ENCODE measurements at places on chromosomes 4 and X.

GRCh38 chr4:14934704-14935390, 67.4 kb upstream of the CPEB2 start:
- DNase-seq: no peak

GRCh38 chr4:139774759-139775487, 109.3 kb downstream of the MGST2 start:
- DNase-seq: no peak

- no peak for DNase-seq
Observed at GRCh38 chr4:77465271-77465670, 140.3 kb upstream of the CXCL13 start.

GRCh38 chrX:981791-982626, 230.4 kb downstream of the CRLF2 start:
- no peak for DNase-seq

DNA sequence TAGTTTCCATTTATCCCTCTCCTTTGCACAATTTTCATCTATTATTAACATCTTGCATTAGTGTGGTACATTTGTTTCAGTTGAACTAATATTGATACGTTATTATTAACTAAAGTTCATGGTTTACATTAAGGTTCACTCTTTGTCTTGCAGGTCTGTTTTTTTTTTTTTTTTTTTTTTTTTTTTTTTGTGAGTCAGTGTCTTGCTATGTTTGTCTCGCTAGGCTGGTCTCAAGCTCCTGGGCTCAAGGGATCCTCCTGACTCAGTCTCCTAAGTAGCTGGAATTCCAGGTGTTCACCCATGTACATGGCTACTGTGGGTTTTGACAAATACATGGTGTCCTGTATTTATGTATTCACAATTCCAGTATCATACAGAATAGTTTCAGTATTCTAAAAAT, 6.8 kb downstream of the TBC1D19 start:
- no peak for DNase-seq

GRCh38 chr4:164508771-164509170, 245.2 kb upstream of the SMIM31 start:
- no peak for DNase-seq

- DNase-seq: no peak
Observed at GRCh38 chr4:106676173-106676921, 307.8 kb upstream of the GIMD1 start.

- no peak for DNase-seq
Observed at GRCh38 chr4:183986971-183987946, 82.2 kb downstream of the STOX2 start.

DNA sequence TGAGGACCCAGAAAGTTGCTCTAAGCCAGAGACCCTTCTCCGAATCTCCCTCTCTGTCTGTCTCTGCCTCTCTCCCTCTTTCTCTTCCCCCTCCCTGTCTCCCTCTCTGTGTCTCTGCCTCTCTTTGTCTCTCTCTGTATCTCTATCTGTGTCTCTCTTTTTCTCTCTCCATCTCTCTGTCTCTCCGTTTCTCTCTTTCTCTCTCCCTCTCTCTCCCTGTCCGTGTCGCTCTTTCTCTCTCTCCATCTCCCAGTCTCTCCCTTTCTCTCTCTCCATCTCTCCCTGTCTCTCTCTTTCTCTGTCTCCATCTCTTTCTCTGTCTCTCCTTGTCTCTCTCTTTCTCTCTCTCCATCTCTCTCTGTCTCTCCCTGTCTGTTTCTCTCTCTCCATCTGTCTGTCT, 2.6 kb upstream of the SHOX start:
- DNase-seq: no peak

- no peak for DNase-seq
Observed at GRCh38 chrX:111467896-111468295, 43.5 kb upstream of the SERTM2 start.

GRCh38 chrX:40030205-40030604, 67.6 kb downstream of the BCOR start:
- no peak for DNase-seq

DNA sequence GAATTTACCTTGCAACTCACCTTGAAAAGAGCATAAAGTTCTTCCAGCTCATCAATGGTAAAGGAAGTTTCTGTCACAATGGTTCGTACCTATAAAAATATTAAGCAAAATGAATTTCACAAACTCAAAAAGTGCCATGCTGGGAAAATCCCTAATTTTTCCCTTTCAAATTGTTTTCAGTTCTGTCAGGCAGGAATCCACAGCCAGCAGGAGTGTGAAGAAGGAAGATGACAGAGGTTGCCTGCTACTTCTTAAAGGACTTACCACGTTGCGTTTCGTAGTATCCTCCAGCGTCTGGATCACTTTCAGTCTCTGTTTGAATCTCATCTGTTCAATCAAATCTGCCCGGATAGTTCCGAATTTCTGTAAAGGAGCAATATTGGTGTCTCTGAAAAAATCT, 70.3 kb upstream of the UCP1 start:
- no peak for DNase-seq

DNA sequence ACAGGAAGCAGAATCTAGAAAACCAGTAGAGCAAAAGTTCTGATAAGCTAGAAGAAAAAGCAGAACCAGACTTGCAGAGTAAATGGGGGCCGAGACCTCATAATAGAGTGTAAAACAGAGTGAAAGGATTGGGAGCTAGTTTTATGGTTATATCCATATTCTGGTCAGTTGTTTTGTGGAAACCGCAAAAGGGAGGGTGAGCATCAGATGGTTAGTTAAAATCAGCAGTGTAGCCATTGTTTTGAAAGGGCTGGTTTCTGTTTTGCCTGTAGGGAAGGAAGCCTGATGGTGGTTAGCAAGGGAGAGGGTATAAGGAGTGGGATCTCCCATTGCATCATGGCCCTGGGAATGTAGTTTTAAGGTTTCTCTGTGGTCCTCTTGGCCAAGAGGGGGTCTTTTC, 17.2 kb upstream of the CCNI start:
- no peak for DNase-seq

DNA sequence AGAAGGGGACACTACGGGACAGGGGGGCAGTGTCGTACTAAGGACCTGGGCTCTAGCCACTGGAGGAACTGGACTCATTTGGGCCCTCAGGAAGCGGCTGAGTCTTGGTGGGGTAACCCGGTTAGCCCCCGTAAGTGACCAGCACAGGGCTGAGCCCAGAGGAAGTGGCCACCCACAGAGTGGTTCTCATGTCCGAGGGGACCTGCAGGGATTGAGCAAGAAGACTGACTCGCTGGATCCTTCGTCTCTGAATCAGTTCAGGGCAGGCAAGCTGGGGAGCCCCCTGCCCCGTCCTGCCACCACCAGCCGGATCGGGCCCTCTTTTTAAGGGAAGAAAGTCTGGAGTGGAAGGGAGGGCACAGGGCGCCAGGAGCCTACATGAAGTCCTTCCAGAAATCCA, 719 bp upstream of the BGN start:
- no peak for DNase-seq

DNA sequence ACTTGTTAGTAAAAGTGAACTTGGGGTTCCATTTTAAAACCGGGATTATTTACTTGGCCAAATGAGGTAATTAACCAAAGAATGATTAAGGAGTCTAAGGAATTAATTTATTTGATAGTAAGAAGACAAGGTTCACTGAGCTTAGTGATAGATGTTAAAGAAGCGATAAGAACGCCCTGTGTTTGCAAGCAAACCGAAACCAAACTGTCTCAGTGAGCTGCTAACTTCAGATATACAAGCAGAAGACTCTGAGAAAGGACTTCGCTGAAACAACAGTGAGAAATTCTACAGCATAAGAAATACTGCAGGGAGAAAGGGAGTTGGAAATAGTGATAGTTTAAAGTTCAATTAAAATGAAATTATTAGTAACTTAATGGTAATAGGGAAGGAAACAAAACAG, 37.6 kb upstream of the SHISA3 start:
- no peak for DNase-seq

DNA sequence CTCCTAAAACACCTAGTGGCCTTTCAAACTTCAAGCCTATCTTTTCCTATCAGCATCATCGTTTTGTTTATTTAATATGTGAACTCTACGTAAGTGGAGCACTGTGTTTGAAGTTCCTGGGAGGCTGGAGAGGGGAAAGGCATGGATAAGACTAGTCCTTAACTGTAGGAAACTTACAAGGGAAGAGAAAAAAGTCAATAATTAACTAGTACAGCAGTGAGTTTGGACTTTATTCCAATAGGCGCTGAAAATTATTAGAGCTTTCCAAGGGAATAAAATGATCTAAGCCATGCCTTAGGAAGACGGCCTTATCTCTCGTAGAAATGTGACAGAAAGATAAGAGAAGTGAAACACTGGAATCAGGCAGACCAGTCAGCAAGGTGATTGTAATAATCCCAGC, 55.3 kb downstream of the AMOT start:
- DNase-seq: no peak

DNA sequence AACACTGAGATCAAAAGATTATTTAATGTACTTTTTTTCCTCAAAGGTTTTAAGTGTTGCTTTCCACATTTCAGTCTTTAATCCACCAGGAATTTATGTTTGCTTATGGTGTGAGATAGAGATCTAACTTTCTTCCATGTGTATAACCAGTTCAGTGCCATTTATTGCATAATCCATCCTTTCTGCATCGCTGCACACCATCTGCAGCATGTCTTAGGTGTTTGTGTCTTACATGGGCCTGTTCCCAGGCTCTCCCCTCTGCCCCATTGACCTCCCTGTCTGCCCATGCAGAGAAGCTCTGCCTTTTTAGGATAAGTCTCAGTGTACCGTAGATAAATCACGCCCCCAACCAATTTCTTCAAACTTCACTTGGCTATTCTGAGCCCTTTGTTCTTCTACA, 30.3 kb downstream of the NSDHL start:
- DNase-seq: no peak

DNA sequence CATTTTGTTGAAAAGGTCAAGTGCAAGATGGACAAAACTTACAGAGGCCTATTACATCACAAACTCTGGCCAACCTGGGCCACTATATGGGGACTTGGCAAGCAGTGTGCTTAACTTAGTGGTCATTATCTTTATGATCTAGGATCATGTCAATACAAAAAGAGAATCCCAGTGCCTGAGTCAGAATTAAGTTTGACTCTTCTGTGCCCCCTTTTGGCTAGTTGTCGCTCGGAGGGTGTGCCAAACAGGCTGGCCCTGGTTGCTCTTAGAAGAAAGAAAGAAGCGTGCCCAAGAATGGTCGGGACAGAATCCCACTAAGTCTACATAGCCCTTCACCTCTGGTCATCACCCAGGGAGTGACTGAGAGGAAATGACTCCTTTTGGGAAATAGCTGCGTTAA, 100.1 kb downstream of the EIF4E start:
- DNase-seq: peak; percentile 2

DNA sequence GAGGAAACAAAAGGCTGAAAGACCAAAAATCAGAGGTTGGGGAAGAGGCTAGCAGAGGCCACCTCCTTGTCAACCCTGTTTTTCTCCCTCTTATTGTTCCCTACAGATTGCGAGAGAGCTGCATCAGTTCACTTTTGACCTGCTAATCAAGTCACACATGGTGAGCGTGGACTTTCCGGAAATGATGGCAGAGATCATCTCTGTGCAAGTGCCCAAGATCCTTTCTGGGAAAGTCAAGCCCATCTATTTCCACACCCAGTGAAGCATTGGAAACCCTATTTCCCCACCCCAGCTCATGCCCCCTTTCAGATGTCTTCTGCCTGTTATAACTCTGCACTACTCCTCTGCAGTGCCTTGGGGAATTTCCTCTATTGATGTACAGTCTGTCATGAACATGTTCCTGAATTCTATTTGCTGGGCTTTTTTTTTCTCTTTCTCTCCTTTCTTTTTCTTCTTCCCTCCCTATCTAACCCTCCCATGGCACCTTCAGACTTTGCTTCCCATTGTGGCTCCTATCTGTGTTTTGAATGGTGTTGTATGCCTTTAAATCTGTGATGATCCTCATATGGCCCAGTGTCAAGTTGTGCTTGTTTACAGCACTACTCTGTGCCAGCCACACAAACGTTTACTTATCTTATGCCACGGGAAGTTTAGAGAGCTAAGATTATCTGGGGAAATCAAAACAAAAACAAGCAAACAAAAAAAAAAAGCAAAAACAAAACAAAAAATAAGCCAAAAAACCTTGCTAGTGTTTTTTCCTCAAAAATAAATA, 179.9 kb downstream of the AR start:
- DNase-seq: no peak

DNA sequence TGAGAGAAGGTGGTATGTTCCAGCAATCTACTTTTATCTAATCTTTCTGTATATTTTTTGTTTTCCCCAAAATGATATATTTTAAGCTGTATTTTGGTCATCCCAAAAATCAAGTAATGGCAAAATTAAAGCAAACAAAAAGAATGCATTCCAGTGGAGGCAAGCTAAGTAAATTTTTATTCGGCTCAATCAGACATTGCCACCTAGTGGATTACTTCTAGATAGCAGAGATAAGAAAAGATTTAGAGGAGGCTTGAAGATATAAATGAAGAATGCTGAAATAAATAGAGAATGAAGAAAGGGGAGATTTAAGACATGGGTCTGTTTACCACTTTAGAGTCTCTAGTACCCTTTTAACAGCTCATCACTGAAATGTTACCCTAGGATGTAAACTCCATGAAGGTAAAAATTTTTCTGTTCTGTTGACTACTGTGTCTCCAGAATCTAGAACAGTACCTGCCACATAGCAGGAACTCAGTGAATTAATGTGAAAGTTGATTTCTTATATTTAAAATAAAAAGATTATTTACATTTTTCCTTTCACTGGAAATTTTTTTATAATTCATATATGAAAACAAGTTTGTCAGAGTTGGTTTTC, 110.9 kb upstream of the ANK2 start:
- no peak for DNase-seq

DNA sequence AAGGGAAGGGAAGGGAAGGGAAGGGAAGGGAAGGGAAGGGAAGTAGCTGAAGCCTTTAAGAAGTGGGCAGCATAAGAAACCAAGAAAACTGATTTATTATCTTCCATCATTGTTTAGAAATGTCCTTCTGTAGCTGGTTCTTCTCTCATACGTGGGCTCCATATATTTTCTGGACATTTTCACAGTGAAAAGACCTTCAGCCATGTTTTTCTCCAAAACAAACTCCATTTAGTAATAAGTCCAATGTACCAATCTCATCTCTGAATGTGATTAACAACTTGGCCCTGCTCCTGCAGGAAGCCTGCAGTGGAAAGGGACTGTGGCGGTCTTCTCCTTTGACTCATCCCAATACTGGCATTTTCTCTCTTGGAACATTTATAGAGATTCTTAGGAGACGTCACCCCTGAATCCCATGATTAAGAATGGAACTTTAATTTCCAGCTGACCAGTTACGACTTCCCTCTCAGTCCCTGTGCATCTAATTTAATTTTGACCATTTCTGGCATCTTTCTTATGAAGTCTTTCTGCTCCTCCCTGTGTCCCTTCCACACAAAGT, 96.6 kb upstream of the GUCY1A1 start:
- DNase-seq: no peak

GRCh38 chr4:93409035-93409434, 419.5 kb upstream of the ATOH1 start:
- DNase-seq: no peak

GRCh38 chr4:174554231-174554728, 32.0 kb upstream of the HPGD start:
- DNase-seq: no peak

- DNase-seq: no peak
Observed at GRCh38 chr4:189098932-189099696, 841.6 kb upstream of the FRG1 start.

Data from stimulated activated CD4-positive, alpha-beta T cell treated with anti-CD3 and anti-CD28 coated beads, TNF-alpha, amount 100 ng/mL, for 4 hours (primary cell).